Daoy (cell line): ENCODE measurements at places on chromosomes 5 and 9.

- peak; percentile 16 for DNase-seq
Observed at GRCh38 chr9:26809795-26810194, 82.8 kb downstream of the CAAP1 start.

DNA sequence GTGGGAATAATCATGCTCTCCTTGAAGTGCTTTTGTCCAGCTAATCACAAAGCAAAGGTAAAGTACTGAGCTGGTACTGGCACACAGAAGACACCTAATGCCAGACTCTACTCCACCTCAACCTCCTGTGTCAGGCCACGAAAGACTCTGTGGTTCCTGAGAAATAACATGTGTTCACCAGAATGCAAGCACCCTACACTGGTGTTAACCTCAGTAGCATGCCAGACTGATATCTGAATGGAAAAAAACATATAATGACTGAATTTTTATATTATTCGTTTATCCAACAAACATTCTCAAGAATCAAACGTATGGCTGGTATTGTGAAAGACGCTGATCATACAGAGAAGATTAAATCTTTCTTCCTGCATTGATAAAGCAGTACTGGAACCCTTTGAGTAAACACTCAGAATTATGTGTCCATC is 97.1 kb upstream of the IFNE start:
- no peak for DNase-seq

DNA sequence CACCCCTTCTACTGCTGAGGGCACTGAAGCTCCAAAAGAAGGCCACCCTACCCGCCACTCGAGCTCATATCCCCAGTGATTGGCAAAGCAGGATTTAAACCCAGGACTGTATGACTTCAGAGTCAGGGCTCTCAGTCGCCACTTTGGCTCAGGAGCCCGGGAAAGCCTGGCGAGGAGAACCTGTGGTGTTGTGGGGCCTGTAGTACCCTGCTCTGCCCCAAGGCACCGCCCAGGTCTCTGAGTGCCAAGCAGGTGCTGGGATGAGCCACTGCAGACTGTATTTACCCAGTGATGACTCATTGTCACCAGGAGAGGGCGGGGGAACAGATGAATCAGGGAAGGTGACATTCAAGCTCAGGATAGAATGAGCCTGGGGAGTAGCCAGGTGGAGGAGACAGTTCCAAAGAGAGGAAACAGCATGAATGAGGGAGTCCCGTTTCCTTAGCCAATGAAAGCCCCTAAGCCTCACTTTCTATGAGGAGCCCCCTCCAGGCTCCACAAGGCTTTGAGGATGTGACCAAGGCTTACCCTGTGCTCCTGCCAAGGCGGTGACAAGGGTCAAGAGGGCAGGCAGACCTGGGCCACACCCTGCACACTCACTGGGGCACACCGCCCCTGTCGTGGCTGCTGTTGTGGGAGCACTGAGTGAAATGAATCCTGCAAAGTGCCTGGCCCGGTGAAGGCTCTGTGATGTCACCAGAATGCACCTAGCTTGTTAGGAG is 17.8 kb upstream of the DPM2 start:
- peak; percentile 82 for DNase-seq

DNA sequence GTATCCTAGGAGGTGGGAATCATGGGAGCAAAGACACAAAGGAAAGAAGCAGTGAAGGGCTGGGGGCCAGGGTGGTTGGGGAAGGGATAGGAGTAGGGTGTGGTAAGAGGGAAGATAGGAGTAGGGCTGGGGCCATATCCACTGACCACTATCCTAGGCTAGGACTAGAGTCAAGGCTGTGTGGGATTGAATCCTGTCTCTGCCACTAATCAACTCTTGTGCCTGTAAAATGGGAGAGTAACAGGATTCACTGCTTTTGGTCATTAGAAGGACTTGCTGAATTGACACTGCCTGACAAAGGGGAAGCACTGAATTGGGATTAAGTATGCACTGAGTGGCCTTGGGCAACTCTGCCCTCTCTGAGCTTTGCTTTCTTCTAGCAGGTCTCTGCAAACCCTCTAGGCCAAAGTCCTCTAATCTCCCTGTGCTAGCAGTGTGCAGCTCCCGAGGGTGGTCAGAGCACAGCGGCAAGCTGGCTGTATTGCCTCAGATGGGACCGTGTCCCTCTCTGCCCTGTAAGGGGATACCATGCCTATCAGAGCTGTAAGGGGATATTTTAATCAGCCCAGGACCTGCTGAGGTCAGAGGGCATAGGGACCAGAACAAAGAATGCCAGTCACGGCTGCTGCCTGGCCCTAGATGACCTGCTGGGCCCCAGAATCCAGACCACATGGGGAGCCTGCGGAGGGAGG is 12.4 kb upstream of the DAB2IP start:
- no peak for DNase-seq

GRCh38 chr5:43033841-43034590 is 6.1 kb downstream of the ANXA2R start:
- DNase-seq: peak; percentile 41

- DNase-seq: peak; percentile 53
Observed at GRCh38 chr5:41843456-41844370, 26.5 kb downstream of the OXCT1 start.

DNA sequence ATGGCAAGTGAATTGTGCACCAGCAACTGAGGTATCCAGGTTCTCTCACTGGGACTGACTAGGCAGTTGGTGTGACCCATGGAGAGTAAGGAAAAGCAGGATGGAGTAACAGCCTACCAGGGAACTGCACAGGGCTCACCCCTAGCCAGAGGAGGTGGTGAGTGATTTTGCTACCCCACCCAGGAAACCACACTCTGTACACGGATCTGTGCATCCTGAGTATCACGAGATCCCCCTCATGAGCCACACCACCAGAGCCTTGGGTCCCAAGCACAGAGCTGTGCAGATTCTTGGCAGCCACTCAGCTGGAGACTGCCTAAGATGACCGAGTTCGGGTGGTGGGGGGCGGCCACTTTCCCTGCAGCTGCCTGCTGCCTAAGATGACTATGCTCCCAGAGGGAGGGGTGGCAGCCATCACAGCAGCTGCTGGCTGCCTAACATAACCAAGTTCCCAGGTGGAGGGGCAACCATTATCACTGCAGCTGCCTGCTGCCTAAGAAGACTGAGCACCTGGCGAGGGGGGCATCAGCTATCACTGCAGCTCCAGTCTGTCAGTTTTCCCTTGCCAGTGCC is 48.4 kb upstream of the EFNA5 start:
- peak; percentile 8 for DNase-seq

DNA sequence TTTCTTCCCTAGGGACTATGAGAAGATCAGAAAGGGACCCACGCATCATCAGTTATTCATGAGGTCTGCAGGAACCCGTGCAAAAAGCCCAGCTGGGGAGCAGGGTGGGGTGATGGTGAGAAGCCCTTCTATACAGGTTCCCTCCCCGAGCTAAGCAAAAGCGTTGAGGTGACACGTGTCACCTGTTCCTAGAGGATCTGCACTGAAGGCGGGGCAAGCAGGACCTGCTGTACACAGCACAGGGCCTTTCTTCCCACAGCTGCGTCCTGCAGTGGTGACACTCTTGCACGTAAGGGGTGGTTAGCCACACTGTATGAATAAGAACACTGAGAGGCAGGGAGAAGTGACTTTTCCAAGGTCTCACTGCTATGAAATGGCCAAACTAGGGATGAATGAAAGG is 37.2 kb upstream of the SH3PXD2B start:
- no peak for DNase-seq
